ENCODE measurements at places on chromosomes 5 and 9. TPM values are rescaled to one million over a fixed set of nuclear protein-coding genes. Genes with fewer than 3 reads are reported as not detected.

CEMIP2 gene
- polyA plus RNA-seq, result 40.2 TPM

HRH2 gene
- polyA plus RNA-seq, result not detected

ZFP2 gene
- 1.8 TPM for polyA plus RNA-seq

FOXD1 gene
- not detected for polyA plus RNA-seq

TEX53 gene
- not detected for polyA plus RNA-seq

ARHGEF39 gene
- 2.2 TPM for polyA plus RNA-seq

IL4 gene
- polyA plus RNA-seq, result not detected

CSF1R gene
- 0.48 TPM for polyA plus RNA-seq

SPRY4 gene
- polyA plus RNA-seq, result not detected

KIF4B gene
- not detected for polyA plus RNA-seq

UQCRQ gene
- polyA plus RNA-seq, result 500 TPM

HAVCR2 gene
- 0.53 TPM for polyA plus RNA-seq

C9 gene
- not detected for polyA plus RNA-seq

LECT2 gene
- not detected for polyA plus RNA-seq

MOB3B gene
- polyA plus RNA-seq, result 19.8 TPM

BAAT gene
- not detected for polyA plus RNA-seq

ASS1 gene
- not detected for polyA plus RNA-seq

ZDHHC11B gene
- not detected for polyA plus RNA-seq

C1QTNF2 gene
- not detected for polyA plus RNA-seq

CANX gene
- polyA plus RNA-seq, result 190 TPM

TERT gene
- polyA plus RNA-seq, result not detected

LCN9 gene
- not detected for polyA plus RNA-seq

EDIL3 gene
- not detected for polyA plus RNA-seq

TXNDC8 gene
- polyA plus RNA-seq, result not detected

RPL12 gene
- 1,582 TPM for polyA plus RNA-seq

PCDHGB5 gene
- not detected for polyA plus RNA-seq

DMRTA1 gene
- not detected for polyA plus RNA-seq

LPAR1 gene
- not detected for polyA plus RNA-seq

IRX1 gene
- not detected for polyA plus RNA-seq

ARSI gene
- polyA plus RNA-seq, result not detected

CCDC192 gene
- polyA plus RNA-seq, result not detected

LRRC19 gene
- polyA plus RNA-seq, result not detected

WDR31 gene
- polyA plus RNA-seq, result 0.12 TPM

PCDHAC2 gene
- polyA plus RNA-seq, result not detected

INSYN2B gene
- polyA plus RNA-seq, result not detected

NR6A1 gene
- polyA plus RNA-seq, result not detected

GPR151 gene
- not detected for polyA plus RNA-seq

NR4A3 gene
- polyA plus RNA-seq, result 1.3 TPM

GRM6 gene
- not detected for polyA plus RNA-seq

RORB gene
- polyA plus RNA-seq, result not detected

PHYKPL gene
- polyA plus RNA-seq, result 45.7 TPM

CCL21 gene
- polyA plus RNA-seq, result not detected

SKIC3 gene
- polyA plus RNA-seq, result 36.5 TPM

IL3 gene
- not detected for polyA plus RNA-seq

SETD9 gene
- polyA plus RNA-seq, result 8.4 TPM

PLEKHG4B gene
- not detected for polyA plus RNA-seq

OGN gene
- polyA plus RNA-seq, result not detected

SPINK13 gene
- not detected for polyA plus RNA-seq

PCDHB5 gene
- polyA plus RNA-seq, result not detected
